ENCODE measurements at places on chromosomes 11 and 22.

- no peak for DNase-seq
Observed at GRCh38 chr11:90284171-90284570, 61.3 kb upstream of the CHORDC1 start.

DNA sequence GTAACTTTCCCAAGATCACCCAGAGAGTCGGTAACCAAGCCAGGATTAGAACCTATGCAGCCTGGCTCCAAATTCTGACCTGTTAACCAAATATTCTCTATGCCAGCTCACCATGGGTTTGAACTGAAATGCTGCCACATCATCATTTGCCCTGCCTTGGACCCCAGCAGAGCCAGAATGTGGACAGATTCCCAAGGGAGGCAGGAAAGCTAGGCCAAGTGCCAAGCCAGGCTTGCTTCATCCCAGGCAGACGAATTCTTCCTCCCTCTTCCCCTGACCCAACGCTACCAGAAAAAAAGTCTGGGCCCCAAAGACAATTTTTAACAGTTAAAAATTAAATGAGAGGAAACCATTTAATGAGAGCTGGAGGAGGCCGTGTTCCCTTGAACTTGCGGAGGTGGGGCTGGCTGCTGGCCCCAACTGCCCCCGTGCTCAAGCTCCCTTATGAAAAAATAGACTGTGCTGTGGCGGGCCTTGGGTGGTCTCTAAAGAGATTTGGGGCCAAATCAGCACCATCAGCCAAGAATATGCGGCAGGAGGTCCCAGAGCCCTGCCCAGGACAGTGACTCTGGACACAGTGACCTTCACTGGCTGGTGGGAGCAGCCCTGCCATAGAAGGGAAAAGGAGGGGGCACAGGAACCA, 184.1 kb upstream of the SYT13 start:
- DNase-seq: peak; percentile 76

DNA sequence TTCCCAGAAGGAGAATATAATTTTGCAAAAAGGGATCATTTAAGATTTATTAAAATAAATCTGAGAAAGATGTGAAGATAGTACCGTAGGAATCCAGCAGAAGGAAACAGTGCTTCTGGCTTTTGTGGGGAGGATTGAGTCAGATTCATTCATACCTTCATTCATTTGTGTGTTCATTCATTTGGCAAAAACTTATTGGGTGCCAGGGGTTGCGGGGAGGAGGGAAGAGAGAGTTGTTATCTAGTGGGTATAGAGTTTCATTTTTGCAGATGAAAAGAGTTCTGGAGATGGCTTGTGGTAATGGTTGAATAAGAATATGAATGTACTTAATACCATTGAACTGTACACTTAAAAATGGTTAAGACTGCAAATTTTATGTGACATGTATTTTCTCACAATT, 31.1 kb downstream of the BMAL1 start:
- no peak for DNase-seq

DNA sequence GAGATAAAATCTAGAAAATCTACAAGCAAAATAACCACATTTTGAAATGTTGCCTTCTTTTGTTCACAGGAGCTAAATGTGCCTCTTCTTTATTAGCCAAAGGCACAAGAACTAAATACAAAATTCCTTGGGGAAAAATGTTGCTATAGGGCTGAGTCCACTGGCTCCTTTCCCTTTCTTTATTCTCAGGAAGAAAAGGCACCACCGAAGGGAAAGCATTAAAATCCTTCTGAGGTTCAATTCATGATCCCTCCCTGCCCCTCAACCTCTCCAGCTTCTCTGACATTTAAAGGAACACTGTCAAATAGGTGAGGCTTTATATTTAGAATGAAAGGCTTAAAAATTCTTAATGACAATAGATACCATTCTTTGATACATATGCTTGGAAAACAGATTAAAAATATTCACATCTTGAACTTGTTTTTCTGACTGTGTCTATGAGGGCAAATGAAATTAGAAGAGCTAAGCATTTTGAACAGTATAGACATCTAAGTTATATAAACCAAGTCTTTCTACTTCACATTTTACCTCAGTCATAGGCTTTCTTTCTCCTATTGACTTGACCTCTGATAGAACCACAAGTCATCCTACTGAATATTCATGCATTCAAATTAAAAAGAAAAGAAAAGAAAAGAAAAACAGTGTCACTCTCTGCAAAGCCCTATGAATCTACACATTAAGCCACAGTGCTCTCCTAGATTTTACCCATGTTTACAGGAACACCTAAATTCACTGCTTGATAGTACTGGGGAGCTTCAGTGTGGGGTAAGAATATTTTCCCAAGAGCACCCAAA, 148.2 kb downstream of the MAML2 start:
- DNase-seq: no peak

GRCh38 chr11:75100314-75100713, 3.6 kb upstream of the OR2AT4 start:
- no peak for DNase-seq

- no peak for DNase-seq
Observed at GRCh38 chr11:87465716-87466115, 428.0 kb downstream of the TMEM135 start.

GRCh38 chr11:62398011-62398994, 20.5 kb upstream of the SCGB1A1 start:
- DNase-seq: peak; percentile 72

GRCh38 chr11:115721296-115721995, 217.2 kb upstream of the CADM1 start:
- no peak for DNase-seq

GRCh38 chr11:65355013-65355775, 643 bp downstream of the TIGD3 start:
- DNase-seq: no peak

DNA sequence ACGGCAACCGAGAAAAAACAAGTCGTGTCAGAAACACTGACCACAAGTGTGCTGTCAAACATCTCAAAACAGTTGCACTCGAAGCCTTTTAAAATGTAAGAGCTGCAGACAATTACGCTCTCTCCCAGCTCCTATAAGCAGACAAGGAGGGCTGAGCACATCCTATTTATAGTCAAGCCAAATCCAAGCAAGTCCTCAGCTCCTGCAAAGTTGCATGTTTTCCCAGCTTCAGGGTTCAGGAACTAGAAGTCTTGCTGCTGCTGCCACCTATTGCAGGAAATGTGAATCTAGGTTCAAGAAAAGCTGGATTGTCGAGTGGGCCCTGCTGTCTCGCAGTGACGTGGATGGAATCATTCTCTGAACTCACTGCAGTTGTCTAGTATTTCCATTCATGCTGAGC, 15.5 kb downstream of the EFCAB6 start:
- peak; percentile 56 for DNase-seq

- no peak for DNase-seq
Observed at GRCh38 chr11:10565493-10565892, 3.0 kb downstream of the LYVE1 start.

DNA sequence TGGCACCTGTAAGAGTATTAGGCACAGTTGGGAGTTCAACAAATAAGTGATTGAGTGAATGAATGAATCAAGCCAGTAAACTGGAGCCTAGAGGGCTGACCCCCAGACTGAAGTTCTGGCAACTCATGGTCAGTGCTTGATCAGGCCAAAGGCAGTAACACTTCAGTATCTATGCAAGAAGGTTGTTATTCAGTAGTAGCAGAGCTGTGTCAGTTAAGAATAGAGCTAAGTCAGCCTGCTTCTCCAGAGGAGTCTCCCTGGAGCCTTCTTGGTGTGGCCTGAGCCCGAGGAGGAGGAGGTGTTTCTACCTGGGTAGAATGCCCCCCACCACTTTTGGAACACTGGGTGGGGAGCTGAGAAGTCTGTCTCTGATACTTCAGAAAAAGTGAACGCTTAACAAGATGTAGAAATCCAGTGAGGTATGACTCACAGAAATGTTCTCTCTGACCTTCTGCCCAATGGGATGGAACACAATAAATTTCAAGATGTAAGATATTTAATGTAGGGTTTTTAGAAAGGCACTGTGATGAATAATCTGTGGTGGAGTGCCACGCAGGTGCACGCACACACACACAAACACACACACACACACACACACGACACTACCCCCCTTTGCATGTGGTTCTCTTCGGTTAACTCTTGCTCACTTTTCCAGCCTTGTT, 219.9 kb downstream of the HIPK3 start:
- DNase-seq: peak; percentile 43

DNA sequence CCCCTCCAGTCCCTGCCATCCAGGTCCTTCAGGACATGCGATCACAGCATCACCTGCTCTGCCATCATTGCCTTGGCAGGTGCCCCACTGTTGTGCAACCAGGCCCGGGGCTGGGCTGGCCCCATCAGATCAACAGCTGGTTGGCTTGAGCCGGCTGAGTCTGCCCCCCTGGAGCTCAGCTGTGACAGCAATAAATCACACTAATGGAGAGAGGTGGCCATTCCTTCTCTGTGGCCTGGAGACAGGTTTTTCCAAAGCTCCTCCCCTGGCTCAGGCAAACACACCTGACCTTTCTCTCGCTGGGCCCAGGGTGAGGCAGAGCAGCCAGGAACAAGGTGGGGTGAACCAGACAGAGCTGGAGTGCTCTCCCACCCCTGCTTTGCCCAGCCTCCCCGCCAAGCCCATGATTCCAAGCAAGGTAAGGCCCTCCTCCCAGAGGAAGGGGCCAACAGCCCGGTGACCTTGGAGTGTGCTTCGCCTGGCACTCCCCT, 8.9 kb upstream of the FXYD2 start:
- no peak for DNase-seq

DNA sequence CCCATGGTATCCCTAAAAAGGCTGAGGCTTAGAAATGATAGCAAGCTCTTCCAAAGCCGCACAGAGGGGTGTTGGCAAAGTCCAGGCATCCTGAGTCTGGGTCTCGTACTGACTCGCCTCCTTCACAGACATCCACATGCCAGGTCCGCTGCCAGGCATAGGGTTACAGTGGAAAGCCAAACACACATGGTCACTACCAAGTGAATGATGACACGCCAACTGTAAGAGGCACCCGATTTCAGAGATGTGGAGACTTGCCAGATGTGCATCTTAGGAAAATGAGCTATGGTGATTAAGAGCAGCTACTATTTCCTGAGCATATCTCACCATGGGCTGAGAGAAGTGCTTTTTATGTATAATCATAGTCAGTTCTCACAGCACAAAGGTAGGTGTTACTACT, 314.9 kb downstream of the MIAT start:
- peak; percentile 61 for DNase-seq

GRCh38 chr22:48490500-48491411, 1336.9 kb downstream of the BRD1 start:
- no peak for DNase-seq

DNA sequence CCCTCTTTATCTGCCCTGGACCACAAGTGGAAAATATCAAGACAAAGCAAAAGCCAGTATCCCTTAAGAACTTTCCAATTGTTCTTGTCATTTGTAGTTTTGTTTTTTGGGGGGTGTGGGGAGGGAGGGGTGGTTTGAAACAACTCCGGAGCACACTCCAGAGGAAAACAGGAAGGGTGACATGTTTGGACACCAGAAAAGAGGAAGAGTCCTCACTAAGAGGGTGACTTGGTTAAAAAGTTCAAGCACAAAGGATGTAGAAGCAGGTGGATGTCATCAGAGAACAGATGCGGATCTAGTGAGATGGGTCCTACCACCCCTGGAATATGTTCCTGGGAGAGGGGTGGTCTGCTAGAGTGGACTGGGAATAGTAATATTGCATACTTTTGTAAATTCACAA, 25.8 kb downstream of the ADAMTS8 start:
- no peak for DNase-seq

- DNase-seq: no peak
Observed at GRCh38 chr11:80521592-80521991, 1080.8 kb upstream of the TENM4 start.

GRCh38 chr11:65615950-65616574, 486 bp downstream of the PCNX3 start:
- DNase-seq: no peak

- peak; percentile 91 for DNase-seq
Observed at GRCh38 chr22:30829901-30830550, 135.4 kb downstream of the OSBP2 start.

- DNase-seq: peak; percentile 37
Observed at GRCh38 chr11:91790346-91791170, 434.1 kb upstream of the FAT3 start.

DNA sequence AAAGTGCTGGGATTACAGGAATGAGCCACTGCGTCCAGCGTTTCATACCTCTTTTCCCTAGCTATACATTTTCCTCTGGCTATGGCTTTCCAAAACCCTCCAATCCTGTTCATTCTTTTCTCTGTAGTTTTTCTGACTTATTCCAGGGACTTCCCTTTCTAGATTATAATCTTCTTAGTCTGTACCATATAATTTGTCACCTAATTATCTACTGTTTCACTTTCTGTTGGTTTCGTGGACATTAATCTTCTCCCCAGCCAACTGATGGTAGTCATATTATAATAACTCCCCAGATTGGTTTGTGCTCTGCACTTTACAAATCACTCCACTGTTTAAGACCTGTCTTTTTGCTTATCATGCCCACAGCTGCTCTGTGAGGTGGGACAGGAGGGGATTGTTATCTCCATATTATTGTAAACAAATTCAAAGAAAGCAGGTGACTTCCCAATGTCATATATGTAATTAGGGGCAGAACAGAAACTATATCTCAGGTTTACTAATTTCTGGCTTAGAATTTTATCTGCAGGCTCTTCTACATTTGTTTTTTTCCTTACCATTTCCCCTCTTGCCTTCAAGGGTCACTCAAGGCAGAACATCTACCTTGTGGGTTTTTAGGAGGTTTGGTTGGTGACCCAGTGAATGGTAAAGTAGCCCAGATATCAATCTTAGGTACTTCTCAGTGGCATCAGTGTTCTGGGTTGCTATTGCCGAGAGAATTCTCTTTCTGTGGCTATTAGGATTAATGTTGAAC, 23.9 kb downstream of the STIM1 start:
- DNase-seq: no peak

GRCh38 chr11:14237444-14237961, 121.5 kb downstream of the RRAS2 start:
- DNase-seq: no peak

DNA sequence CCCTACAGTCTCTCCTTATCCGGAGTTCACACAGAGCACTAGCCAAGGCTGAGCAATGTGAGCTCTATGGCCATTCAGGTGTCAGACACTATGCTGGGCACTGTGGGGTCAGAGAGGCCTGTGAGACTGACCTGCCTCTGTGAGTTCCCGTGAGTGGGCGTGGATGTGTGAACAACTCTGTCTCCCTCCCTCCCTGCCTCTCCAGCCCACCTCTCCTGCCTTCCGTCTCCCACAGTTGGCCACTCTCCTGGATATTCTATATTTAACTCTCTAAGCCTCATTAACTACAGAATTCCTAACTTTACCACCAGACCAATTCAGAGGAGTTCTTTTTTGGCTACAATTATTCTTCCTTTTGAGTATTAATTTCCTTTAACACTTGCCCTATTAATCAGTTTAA, 191.6 kb upstream of the NCAM1 start:
- DNase-seq: no peak

- DNase-seq: no peak
Observed at GRCh38 chr11:113370634-113371033, 16.9 kb upstream of the ANKK1 start.

DNA sequence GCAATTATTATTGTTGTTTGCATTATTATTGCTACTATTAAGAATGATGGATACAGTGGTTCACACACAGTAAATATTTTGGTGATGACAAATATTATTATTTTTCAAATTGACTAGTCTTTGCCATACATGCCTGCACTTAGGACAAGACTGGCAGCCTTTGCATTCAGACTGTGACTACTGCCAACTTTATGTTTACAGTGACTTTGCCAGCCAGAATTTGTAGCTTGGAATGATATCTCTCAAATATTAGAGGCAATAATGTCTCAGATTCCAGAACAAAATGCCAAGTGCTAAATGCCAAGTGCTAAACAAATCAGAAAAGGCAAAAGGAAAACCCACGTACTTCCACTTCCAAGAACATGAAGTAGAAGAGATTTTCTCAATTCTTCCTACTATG, 823.1 kb downstream of the DLG2 start:
- DNase-seq: no peak

- DNase-seq: peak; percentile 78
Observed at GRCh38 chr11:8015753-8016239, 28.7 kb downstream of the EIF3F start.

GRCh38 chr11:91489989-91490388, 734.6 kb upstream of the FAT3 start:
- no peak for DNase-seq

Data from fibroblast of upper back skin (primary cell).